ENCODE measurements at places on chromosomes 16 and 17. TPM values are rescaled to one million over a fixed set of nuclear protein-coding genes. Genes with fewer than 3 reads are reported as not detected.

DNA sequence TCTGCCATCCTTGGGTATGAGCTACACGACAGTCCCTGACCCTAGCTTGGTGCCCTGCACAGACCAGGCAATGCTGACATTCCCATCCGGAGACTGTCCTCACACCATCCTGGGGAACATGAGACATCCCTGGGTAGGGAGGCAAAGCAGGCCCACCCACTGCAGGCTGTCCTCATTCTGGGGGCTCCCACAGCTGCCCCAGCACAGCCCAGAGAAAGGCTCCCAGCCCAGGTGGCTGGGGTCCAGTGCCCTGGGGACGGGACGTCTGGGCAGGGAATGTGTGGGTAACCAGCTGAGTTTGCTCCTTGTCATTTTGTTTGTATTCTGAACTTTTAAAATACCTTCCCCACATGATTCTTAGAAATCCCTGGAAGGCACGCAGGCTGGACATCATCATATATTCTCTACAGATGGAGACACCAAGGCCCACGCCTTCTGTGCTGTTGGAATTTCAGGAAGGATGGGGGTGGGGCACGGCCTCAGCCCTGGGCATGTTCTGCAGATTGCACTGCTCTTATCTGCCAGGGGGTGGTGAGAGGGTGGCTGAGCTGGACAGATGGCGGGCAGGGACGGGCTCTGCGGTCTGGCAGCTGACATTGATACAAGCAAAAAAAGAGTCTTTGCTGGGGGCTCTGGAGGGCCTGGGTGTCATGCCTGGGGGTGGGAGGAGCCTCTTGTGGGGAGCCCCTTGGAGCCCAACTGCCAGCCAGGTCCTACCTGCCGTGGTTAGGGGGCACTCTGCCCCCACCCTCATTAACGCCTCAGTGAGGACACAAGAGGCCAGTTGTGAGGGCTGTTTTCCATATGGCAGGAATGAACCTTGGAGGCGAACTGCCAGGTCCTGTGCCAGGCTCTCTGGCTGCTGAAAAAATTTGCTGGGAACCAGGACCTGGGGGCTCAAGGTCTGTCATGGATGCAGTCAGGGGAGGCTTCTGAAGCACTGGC lies 28.4 kb downstream of the LRRC75A start:
- no peak for DNase-seq

DNA sequence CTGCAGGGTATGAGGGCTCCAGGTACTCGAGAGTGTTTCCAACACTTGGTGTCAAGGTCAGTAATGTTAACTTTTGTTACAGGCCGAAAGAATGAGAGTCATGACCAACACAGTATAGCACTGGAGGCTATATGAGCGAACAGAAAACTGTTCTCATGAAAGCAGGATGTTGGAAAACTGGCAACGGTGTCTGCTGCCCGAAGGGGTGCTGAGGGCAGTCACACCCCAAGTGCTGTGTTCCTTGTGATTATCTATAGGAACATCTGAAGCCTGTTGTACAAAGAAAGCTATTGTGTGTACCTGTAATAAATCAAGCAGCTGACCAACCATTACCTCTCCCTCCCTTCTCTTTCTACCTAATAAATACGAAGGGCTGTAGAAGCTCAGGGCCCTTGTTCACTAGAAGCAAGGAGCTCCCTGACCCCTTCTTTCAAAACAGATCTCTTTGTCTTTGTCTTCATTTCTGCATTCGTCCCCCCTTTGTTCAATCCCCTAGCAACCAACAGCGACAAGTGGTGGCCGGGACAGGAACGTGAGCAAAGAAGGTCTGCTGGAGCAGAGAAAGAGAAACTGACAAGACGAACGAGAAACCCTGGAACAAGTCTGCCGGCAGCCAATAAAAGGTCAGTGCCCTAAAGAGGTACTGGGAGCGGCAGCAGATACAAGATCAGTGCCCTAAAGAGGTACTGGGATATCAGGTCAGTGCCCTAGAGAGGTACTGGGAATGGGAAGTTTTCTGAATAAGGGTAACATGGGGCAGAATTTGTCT lies 7.6 kb downstream of the CD300LD start:
- DNase-seq = no peak

Gene KRT36
- total RNA-seq = not detected

DNA sequence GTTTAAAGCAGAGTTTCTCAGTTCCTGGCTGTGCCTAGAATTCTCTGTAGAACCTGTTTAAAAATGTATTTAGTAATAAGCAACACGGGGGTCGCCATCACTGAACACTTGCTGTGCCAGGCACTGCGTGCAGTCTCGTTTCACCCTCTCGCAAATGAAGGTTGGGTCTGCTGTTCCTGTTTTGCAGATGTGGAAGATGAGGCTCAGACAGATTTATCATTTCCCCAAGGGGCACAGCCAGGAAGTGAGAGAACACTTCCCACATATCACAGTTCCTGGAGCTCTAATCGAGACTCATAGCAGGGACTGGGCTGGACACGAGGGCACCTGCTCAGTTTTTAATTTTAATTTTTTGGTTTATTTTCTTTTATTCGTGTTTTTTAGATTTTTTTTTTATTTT lies 122.7 kb downstream of the ABCC6 start:
- no peak for DNase-seq

GRCh38 chr17:75518201-75518600 lies 1.9 kb downstream of the TSEN54 start:
- DNase-seq = no peak

GRCh38 chr17:40827746-40828453 lies 5.5 kb upstream of the KRT10 start:
- DNase-seq = no peak

DNA sequence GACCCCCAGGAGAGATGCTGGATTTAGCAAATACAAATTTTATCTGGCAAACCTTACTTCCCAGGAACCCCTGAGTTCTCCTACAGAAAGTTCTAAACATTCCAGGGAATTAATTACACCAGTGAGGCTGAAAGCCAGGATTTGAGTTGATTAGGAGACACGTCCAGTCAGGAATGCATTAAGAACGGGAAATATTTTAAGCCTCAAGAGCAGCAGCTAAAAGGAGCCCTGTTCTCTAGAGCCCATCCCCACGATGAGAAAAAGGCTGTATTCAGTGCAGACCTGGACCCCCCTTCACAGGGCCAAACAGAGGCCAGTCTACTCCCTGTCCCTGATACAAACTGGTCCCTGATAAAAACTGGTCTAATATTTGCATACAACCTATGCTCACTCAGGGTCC lies 55.0 kb downstream of the VAT1L start:
- no peak for DNase-seq

Gene B3GNT9
- 19.2 TPM for total RNA-seq

- no peak for DNase-seq
Measured at GRCh38 chr17:35889241-35889640, 9.1 kb upstream of the CCL5 start.

GRCh38 chr16:31001507-31002249 lies 8.8 kb downstream of the STX1B start:
- no peak for DNase-seq

Gene TCAP
- 0.19 TPM for total RNA-seq

Gene KRTAP1-1
- not detected for total RNA-seq

GRCh38 chr16:86455640-86456039 lies 54.7 kb upstream of the FOXF1 start:
- no peak for DNase-seq

DNA sequence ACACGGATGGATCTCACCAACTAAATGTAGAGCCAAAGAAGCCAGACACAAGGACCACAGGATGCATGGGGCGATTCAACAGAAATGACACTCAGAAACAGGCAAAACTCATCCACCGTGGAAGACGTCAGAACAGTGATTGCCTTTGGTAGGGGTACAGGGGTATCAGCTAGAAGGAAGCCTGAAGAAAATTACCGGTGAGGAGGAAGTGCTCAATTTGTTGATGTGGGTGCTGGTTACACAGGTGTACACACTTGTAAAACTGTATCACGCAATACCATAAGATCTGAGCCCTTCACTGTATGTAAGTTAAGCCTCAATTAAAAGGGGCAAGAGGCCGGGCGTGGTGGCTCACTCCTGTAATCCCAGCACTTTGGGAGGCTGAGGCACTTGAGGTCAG lies 226.1 kb downstream of the C16orf78 start:
- DNase-seq = no peak

DNA sequence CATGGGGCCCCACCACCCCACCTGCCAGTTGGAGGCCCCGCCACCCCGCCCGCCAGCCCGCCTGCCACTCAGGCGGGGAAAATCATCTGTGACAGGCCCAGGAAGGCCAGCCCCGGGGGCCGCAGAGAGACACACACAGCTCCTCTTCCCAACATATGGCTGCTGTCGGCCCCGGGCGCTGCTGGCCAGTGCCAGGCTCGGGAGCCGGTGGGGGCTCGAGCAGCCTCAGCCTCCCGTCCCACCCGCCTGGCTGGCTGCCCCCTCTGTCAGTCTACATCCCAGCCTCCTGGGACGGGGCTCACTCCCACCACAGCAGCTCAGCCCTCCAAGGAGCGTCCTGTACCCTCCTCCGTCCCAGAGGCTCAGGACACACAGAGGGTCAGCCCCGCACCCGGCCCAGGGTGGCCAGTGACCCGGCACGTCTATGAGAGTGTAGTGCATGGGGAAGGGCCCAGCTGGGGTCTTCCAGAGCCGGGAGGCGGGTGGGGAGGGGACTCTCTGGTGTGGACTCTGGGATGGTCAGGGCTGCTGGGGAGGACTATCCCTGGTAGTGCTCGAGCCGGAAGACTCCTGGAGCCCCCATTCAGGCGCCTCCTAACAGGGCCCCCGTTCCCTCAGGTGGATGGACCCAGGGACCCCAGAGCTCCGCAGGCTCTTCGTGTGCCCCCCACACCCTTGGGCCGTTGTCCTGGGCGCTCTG lies 3.6 kb upstream of the PRR35 start:
- DNase-seq = no peak

DNA sequence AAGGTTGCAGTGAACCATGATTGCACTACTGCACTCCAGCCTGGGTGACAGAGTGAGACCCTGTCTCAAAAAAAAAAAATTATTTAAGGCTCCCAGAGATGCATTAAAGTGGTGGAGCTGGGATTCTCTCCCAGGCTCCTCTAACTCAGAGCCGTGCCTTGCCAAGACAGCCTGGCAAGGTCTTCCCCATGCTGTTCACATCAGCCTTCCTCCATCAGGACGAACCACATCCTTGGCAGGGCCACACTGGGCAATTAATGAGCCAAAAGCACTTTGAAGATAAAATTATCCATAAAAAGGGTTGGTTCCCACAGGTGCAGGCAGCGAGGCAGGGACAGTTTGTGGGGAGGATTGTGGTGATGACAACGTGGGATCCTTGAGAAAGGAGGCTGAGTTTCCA lies 19.8 kb upstream of the BBS2 start:
- no peak for DNase-seq

DNA sequence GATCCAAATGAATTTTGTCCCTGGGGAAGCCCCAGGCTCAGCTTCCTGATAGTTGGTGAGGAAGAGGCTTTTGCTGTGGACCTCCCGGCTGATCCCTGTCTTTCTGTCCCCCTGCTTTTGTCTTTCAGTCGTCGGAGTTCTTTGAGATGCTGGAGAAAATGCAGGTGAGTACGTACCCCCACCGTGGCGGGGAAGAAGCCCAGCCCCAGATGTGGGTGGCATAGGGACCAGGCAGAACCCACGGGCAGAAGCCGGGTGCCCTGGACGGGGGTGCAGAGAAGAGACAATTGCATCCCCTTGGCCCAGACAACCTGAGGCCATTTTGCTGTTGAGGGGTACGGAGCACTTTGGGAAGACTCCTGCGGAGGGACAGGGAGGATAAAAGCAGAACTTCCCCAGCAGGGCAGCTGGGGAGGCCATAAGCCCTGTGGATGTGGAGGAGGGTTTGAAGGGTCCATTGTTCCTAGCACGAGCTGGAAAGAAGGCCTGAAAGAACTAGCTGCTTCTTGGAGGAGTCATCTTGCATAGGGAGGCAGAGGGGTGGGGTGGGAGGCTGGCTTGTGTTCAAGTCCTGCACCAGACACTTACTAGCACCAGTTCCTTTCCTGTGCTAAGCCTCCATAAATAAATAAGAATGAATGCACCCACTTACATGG lies 105.6 kb downstream of the OR1D5 start:
- no peak for DNase-seq

Gene FOXF1
- total RNA-seq = 6.6 TPM

GRCh38 chr17:32120141-32120540 lies 22.2 kb upstream of the RHOT1 start:
- DNase-seq = no peak

- no peak for DNase-seq
Measured at GRCh38 chr17:60311186-60311585, 80.7 kb downstream of the USP32 start.

Gene PRKCA
- total RNA-seq = 14.3 TPM

DNA sequence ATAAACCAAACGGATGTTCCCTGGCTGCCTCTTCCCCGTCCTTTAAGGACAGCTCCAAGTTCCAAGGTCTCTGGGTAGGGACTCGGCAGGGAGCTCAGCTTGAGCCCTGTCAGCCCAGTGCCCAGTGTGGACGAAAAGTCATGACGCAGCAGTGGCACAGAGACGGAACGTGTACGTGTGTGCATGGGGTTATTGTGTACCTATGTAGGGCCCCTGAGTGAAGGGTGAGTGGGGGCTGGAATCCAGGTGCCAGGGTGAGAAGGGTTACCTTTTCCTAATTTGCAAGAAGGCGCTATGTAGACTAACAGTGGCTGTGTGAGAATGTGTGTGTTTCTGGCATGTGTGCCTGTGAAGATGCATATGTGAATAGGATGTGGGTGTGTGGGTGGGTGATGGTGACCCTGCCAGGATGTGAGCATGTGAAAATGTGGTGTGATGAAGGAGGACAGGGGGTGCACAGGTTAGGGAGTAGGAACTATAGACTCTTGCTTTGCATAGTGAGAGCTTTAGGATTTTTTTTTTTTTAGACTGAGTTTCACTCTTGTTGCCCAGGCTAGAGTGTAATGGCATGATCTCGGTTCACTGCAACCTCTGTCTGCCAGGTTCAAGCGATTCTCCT lies 6.0 kb downstream of the SCN4A start:
- no peak for DNase-seq

DNA sequence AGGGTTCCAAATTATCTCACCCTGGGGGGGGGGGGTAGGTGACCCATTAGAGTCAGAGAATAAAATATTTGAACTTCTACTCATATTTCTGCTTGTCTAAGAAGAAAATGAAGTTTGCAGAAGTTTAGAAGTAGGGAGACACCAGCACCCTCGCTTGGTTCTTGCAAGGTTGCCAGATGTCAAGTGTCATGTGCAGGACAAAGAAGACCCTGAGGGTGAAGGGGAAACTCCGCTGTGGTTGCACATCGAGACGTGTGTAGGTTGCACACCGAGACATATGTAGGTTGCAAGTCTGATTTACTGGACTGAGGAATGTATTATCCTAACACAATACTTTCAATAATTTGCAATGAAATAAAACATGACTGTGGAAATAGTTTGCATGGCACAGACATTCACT lies 42.4 kb upstream of the IRF8 start:
- DNase-seq = no peak

All from omental fat pad (tissue), 4 donors.